HCT116 (cell line): ENCODE measurements at places on chromosomes 7 and 10.

- H3K27ac ChIP-seq = no peak overlapping the region
- H3K4me1 ChIP-seq = no peaks in the 10 kb centered on the region
- no peaks in the 10 kb centered on the region for H3K27me3 ChIP-seq
- H3K36me3 ChIP-seq = peaks cover 7% of the 10 kb centered on the region; the same call in 1 of the 2 replicates
- H3K4me3 ChIP-seq = no peak overlapping the region
- no peak for DNase-seq
Measured at GRCh38 chr7:135929722-135930141, 47.4 kb downstream of the MTPN start.

DNA sequence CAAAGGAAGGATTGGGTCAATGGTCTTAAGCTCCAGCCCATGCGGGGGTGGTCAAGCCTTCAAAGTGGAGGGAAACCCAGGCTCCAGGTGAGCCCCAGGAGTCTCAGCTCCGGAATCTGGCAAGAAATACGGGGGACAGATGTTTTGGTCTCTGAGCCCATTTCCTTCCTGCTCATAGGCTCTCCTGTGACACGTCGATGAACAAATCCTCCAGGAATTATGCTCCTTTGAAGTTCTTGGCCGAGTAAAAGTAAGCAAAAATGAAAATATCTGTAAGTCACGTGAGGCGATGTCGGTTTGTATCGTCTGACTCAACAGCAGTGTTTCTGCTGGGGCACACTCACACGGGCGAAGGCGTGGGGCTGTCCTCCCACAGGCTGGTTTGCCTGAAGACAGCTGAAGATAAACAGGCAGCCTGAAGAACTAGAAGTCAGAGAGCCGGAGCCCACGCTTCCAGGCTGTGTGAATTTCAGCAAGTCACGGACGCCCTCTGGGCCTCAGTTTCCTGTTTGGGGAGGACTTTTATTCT lies 52.6 kb upstream of the SMNDC1 start:
- peak; percentile 34 for DNase-seq
- peaks cover 82% of the 10 kb centered on the region for H3K4me1 ChIP-seq
- H3K4me3 ChIP-seq = peak overlapping the region; percentile 25

DNA sequence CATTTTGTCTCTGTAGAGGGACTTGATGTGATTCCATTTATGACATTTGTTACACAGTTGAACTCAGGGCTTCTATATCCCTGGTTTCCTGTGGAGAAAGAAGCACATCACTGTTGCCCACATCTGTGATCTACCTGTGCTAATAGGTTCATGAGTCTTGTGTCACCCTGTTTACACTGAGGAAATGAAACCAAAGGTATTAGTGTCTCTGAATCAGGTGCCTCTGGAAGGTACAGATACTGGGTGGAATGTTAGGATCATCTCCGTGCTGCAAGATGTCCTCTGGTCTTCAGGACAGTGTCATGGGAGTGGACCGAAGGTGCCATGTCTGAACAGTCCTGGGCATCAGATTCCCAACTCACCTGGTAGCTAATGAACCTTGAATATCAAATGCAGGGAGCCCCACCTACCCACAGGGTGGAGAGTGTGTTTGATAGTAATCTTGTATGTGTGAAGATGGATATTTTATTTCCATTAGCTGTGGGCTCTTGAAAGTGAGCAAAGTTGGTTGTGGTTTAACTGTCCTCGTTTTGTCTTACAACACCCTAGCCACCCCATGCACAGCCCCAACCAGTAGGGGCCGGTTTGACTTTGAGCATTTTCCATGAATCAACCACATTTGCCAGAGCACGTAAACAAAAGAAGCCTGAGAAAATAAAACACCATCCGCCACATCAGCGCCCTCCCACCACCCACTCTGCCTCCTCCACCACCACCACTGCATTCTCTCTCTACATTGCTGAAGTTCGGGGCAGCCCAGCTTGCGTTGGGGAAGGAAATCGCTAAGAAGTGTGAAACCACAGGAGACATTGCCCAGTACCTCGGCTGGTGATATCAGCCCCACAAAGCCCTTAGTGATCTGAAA lies 40.7 kb downstream of the TARP start:
- DNase-seq = no peak
- H3K27ac ChIP-seq = no peak overlapping the region
- H3K4me1 ChIP-seq = no peaks in the 10 kb centered on the region
- H3K36me3 ChIP-seq = peaks cover 5% of the 10 kb centered on the region
- H3K27me3 ChIP-seq = no peaks in the 10 kb centered on the region

DNA sequence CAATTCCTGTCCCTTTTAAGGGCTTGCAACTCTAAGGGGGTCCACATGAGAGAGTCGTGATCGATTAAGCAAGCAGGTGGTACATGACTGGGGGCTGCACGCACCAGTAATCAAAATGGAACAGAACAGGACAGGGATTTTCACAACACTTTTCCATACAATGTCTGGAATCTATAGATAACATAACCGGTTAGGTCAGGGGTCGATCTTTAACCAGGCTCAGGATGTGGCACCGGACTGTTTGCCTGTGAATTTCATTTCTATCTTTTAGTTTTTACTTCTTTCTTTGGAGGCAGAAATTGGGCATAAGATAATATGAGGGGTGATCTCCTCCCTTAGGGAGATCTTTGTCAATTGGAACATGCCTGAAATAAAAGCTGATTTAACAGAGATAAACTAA lies 370.1 kb downstream of the IPMK start:
- no peak for DNase-seq
- H3K4me3 ChIP-seq = no peak overlapping the region
- no peaks in the 10 kb centered on the region for H3K36me3 ChIP-seq
- H3K4me1 ChIP-seq = no peaks in the 10 kb centered on the region
- H3K27ac ChIP-seq = no peak overlapping the region

DNA sequence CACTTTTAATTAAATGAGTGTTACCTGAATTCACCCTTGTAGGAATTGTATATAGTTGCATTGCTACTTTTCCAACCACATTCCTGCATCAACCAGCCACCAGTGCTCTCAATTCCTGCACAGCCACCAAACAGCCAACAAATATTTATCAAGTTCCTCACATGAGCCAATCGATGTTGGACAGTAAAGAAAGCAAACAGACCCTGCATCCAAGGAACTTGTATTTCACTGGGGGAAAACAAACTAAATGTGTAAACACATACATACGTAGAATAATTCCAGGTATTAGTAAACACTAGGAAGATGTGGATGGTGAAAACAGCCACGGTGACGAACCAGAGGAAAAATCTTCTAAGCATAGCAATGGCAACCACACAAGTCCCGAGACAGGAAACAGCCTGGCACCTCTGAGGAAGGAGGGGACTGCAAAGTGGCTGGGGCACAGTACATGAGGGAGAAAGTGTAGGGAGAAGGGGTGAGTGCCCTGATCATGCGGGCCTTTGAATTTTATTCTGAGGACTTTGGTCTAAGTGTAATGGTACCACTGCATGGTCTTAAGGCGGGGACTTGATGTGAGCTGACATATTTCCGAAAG lies 111.2 kb downstream of the XRCC2 start:
- H3K27ac ChIP-seq = no peak overlapping the region
- no peaks in the 10 kb centered on the region for H3K4me1 ChIP-seq
- H3K27me3 ChIP-seq = no peaks in the 10 kb centered on the region
- no peak for DNase-seq

- no peaks in the 10 kb centered on the region for H3K27me3 ChIP-seq
- H3K27ac ChIP-seq = no peak overlapping the region
- DNase-seq = no peak
- H3K4me1 ChIP-seq = no peaks in the 10 kb centered on the region
- no peaks in the 10 kb centered on the region for H3K36me3 ChIP-seq
Measured at GRCh38 chr7:20661884-20662283, 46.4 kb downstream of the ABCB5 start.

DNA sequence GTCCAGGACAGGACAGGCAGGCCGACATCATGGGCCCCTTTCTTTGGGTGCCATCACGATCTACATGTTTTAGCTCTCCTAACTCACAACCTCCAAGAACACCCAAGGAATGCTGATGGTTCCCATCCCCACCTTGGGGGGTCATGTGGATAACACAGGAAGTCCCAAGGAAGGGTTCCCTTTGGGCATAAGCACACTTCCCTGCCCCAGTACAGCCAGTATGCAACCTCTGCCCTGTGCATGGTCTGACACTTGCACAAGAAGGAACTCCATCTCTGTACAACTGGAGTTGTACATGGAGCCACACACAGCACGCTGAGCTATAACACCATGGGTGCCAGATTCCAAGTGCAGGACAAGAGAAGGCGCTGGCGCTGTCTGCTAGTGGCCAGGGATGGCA lies 11.0 kb downstream of the MAT1A start:
- no peaks in the 10 kb centered on the region for H3K4me1 ChIP-seq
- no peaks in the 10 kb centered on the region for H3K27me3 ChIP-seq
- H3K4me3 ChIP-seq = no peak overlapping the region
- DNase-seq = no peak
- H3K27ac ChIP-seq = no peak overlapping the region

- no peaks in the 10 kb centered on the region for H3K4me1 ChIP-seq
- H3K27me3 ChIP-seq = no peaks in the 10 kb centered on the region
- H3K4me3 ChIP-seq = no peak overlapping the region
- H3K27ac ChIP-seq = no peak overlapping the region
- peaks cover 9% of the 10 kb centered on the region; the same call in 1 of the 2 replicates for H3K36me3 ChIP-seq
Measured at GRCh38 chr10:93678386-93678785, 24.0 kb downstream of the FRA10AC1 start.

- H3K27ac ChIP-seq = no peak overlapping the region
- H3K4me3 ChIP-seq = no peak overlapping the region
- peaks cover 31% of the 10 kb centered on the region for H3K4me1 ChIP-seq
- H3K27me3 ChIP-seq = no peaks in the 10 kb centered on the region
- DNase-seq = no peak
Measured at GRCh38 chr10:79132681-79133381, 64.1 kb downstream of the ZMIZ1 start.

GRCh38 chr7:140383954-140384713 lies 14.2 kb downstream of the SLC37A3 start:
- no peak overlapping the region for H3K27ac ChIP-seq
- no peaks in the 10 kb centered on the region for H3K27me3 ChIP-seq
- H3K4me1 ChIP-seq = no peaks in the 10 kb centered on the region
- DNase-seq = no peak
- H3K4me3 ChIP-seq = no peak overlapping the region

GRCh38 chr7:63047546-63047945 lies 951.1 kb upstream of the ZNF722 start:
- no peaks in the 10 kb centered on the region for H3K4me1 ChIP-seq
- no peak for DNase-seq
- H3K27ac ChIP-seq = no peak overlapping the region
- no peaks in the 10 kb centered on the region for H3K36me3 ChIP-seq
- no peak overlapping the region for H3K4me3 ChIP-seq

DNA sequence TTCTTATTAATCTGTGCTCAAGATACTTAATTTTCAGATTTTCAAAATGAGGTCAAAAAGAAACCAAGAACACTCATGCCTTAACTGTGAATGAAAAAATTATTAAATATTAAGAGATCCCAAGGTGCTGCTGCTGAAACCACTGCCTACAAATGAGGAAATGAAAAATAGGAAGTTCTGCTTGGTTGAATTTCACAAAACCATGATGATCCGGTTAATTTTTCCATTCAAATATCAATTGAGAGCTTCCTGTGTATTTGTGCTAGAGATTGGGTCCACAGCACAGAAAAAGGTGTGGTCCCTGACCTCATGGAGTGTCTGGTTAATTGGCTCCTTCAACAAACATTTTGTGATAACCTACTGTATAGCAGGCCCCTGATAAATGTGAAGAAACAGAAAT lies 132.7 kb upstream of the YAE1 start:
- H3K4me3 ChIP-seq = no peak overlapping the region
- no peak for DNase-seq
- no peaks in the 10 kb centered on the region; the same call in 1 of the 2 replicates for H3K4me1 ChIP-seq
- H3K27ac ChIP-seq = no peak overlapping the region
- no peaks in the 10 kb centered on the region; the same call in 1 of the 2 replicates for H3K27me3 ChIP-seq

DNA sequence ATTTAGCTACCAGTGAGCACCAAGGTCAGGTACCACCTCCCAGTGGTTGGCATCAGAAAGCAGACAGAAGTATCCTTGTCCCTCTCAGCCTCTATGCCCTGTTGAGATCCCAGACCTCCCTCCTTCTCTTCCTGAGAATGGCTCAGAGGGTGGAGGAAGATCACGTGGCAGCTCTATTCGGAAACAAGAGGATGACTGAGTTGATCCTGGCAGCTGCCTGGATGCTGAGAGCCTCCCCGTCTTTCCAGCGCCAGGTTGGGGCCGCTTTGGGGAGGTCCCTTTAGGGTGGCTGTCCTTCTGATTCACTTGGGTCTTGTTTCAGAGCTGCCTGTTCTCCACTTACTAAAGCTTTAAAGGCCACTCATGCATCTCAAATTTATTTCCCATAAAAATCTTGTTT lies 36.9 kb upstream of the NPFFR1 start:
- H3K4me3 ChIP-seq = no peak overlapping the region
- no peak overlapping the region for H3K27ac ChIP-seq
- no peaks in the 10 kb centered on the region for H3K27me3 ChIP-seq
- H3K36me3 ChIP-seq = no peaks in the 10 kb centered on the region
- DNase-seq = no peak

DNA sequence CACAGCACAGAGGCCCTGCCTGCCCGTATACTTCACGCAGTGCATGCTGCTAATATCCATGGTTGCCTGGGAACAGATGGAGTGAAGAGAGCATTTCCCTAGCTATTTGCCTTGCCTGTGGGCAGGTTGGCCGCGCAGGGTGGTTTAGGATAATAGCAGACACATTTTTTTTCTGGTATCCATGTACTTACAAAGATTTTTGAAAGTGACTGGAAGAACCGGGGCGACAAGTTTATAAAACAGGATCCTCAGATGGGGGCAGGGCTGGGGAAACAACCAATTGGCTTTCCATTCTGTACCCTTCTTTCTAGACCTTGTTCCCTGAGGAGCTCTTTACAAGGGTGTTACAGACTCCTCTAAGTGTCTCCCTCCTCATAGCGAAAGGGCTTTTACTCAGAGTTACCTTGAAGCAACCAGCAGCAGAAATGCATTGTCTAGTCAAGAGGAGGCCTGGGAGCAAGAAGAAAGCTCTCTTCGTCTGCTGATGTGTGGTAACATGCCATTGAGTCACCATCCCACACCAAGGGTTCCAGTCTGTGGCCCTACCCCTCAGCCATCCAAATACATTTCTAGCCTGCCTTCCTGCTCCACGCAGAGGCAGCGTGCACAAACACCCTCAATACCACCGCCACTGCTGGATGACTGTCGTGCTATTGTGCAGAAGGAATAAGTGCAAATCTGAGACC lies 31.5 kb downstream of the MTURN start:
- no peak overlapping the region for H3K4me3 ChIP-seq
- no peaks in the 10 kb centered on the region for H3K27me3 ChIP-seq
- DNase-seq = no peak
- H3K36me3 ChIP-seq = no peaks in the 10 kb centered on the region
- no peaks in the 10 kb centered on the region for H3K4me1 ChIP-seq
